ENCODE measurements at places on chromosomes 1 and 21.

GRCh38 chr1:232585486-232585885 lies 44.4 kb downstream of the SIPA1L2 start:
- no peak for DNase-seq

GRCh38 chr1:202815120-202815519 lies 4.4 kb downstream of the PCAT6 start:
- DNase-seq, result no peak

DNA sequence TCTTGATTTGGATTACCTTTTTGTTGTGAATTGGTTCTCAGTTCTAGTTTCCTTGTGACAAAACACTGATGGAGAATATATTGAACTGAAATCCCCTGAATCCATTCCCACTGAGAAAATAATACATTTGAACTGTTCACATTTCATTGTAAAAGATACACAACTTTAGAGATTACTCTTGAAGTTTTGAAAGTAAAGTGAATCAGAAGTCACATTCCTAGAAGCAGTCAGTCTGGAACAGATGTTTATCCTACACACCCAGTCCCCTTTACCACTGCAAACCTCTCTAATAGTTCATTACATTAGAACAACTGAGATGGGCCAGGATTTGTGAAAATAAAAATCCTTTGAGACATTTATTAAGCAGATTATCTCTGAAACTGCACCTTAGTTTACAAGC lies 3.4 kb downstream of the RERE start:
- DNase-seq, result no peak

- DNase-seq, result no peak
Observed at GRCh38 chr1:41448821-41449220, 35.7 kb downstream of the EDN2 start.

DNA sequence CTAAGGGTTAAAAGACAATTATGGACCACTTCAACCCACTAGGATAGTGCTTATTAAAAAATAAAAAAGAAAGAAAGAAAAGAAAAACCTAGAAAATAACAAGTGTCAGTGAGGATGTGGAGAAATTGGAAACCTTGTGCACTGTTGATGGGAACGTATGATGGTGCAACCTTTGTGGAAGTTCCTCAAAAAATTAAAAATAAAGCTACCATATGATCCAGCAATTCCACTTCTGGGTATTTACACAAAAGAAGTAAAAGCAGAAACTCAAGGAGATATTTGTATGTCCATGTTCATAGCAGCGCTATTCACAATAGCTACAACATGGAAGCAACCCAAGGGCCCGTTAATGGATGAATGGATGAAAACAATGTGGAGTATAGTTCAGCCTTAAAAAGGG lies 115.2 kb upstream of the ATP1A1 start:
- no peak for DNase-seq

DNA sequence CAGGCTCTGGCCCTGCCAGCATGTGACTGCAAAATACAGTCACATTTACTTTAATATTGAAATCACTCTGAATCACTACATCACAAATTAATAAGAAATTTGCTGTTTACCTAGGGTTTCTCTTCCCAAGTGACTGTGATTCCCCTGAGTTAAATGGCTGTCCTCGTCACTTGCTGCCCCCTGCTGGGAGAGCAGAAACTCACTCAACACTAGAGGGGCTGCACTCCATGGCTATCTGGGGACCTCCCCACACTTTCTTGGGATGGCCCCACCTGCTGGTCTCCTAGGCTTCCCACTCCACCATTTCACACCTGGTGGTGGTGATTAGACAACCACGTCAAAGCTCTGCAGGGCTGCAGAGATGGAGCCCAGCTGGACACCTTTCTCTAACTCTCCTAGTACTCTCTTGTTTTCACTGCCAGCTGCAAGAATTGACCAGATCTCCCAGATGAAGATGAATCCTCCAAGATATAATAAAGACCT lies 63.4 kb downstream of the CD2 start:
- DNase-seq, result peak; percentile 45

DNA sequence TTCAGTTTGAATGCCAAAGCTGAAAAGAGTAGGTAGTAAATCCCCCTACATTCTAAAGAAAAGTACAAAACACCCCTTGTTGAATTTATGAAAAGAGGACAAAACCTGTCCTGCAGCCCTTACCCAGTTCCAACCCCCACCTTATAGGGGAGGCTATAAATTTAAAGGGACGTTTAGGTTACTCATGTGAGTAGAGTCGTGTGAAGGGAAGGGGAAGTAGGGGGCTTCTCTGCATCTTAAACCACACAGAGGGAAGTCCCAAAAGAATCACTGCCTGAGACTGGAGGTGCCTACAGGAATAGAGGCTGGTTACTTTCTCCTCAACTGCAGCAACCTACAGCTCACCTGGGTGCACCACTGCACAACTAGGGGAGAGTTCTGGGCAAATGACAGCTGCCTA lies 36.7 kb upstream of the KIRREL1 start:
- no peak for DNase-seq

DNA sequence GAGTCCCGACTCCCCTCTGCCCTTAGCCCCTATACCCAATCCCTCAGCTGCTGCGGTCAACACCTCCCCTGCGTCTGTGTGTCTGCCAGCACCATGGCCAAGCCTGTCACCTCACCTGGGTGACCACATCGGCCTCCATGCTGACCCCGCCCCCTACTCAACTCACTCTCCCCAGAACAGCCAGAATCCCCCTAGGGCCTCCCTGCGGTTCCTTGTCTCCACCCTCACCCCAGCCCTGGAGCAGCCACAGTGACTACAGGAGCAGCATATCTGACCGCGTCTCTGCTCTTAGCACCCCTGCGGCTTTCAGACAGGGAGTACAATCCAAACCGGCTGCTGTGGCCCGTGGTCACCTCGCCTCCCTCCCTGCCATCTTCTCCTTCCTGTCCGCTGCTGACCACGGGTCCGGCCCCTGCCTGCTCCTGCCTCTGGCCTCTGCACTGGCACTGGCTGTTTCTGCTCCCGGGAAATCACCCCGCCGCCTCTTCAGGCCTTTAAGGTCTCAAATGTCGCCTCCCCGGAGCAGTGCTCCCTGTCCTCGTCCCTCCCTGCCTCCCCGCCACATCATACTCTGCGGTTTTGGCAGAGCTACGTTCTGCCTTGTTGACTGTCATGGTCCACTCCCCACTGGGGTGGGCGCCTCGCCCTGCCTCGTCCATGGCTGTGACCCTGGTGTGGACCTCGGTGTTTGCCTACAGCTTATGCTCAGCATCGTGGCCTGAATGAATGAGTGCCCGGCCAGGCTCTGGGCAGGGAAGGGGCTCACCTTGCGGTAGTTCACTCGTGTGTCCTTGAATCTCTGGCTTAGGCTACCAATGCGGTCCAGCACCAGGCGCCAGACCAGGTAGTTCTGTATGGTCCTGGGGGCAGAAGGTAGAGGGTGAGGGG lies 11.1 kb downstream of the PRXL2B start:
- DNase-seq, result no peak

DNA sequence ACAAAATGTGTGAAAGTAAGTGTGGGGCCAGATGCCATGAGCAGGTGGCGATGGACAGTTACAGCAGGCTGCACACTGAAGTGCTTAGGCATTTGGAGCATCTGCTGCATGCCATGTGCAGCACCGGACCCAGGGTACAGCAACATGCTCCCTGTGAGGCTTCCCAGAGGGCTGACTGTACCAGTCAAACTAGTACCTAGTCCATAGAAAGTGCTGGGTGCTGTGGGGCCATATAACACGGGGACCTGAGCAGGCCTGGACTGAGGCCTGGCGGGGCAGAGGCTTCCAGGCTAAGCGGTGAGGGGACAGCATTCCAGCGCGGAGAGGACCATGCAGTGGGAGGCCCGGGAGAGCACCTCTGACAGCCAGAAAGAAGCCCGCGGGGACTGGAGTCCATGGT lies 29.9 kb upstream of the PKP1 start:
- DNase-seq, result no peak

DNA sequence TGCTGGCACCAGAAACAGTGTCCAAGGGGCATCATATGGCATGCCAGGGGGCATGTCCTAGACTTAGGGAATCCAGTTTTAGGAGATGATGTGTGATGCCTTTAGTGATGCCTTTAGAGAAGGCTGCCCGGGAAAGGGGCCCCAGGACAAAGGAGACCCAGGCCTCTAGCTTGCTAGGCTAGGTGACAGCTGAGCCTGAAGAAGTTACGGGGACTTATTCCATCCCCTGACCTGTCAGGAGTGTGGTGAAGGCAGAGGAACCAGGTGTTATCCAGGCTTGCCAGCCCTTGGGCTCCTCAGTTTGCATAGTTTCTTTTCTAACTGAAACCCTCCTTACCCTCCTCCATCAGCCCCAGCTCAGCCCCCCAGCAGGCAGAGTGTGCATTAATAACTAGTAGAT lies 269.7 kb upstream of the CSF3R start:
- no peak for DNase-seq

DNA sequence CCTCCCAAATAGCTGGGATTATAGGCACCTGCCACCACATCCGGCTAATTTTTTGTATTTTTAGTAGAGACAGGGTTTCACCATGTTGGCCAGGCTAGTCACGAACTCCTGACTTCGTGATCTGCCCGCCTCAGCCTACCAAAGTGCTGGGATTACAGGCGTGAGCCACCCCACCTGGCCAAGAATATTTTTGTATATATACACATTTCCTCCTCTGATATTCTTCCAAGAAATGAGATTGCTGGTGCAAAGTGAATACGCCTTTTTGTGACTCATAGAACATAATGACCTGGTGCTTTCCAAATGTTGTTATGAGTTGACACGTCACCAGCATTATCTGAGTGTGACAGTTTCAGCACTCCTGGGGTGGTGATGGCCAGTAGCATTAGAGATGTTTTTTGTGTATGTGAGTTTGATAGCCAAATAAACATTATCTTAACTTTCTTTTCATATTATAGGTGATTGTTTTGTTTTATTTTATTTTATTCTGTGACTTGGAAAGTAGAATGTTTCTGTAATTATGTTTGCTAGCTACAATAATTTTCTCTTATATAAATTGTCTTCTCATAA lies 54.9 kb downstream of the KCNK1 start:
- peak; percentile 77 for DNase-seq

GRCh38 chr1:230282157-230282556 lies 144.0 kb downstream of the PGBD5 start:
- no peak for DNase-seq

DNA sequence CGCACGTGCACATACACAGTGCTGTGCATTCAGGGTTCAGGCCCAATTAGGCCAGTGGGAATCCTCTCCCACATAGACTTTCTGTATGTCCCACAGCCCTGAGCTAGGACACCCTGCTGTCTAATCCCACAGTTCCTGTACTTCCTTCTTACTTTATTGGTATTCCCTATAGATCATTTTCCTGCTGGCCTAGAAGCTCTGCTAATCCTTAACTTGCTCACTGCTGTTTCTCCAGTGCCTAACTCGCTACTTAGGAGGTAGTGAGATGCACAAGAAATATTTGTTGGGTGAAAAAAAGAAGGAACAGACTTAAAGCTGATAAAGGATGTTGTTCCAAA lies 34.1 kb upstream of the FHAD1 start:
- DNase-seq, result no peak

GRCh38 chr1:10192263-10192662 lies 18.1 kb upstream of the KIF1B start:
- DNase-seq, result no peak

- no peak for DNase-seq
Observed at GRCh38 chr21:44710294-44710665, 1.1 kb downstream of the TSPEAR start.

GRCh38 chr21:35506771-35507170 lies 457.7 kb upstream of the RUNX1 start:
- no peak for DNase-seq

DNA sequence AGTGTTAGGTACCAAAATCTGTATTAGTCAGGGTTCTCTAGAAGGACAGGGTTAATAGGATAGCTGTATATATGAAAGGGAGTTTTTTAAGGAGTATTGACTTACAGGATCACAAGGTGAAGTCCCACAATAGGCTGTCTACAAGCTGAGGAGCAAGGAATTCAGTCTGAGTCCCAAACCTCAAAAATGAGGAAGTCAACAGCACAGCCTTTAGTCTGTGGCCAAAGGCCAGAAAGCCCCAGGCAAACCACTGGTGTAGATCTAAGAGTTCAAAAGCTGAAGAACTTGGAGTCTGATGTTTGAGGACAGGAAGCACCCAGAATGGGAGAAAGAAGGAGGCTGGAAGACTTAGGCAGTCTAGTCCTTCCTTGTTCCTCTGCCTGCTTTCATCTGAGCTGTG lies 487.5 kb upstream of the CHRM3 start:
- no peak for DNase-seq

DNA sequence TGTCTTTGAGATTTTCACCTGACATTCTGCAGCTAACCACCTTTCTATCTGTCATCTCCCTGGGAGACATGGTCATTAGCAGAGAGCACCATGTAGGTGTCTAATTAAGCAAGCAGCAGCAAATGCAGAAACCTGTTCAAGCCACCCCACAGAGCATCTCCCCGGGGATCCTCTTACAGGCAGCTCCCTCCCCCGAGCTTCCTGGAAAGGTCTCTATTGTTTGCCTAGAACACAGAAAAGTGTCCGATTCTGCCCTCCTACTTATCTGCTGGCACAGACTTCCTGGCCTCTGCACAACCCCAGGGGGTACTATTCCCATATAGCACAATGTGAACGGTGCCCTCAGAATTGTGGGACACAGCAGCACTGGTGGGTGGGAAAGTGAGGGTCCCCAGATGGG lies 46.1 kb downstream of the PLEKHA6 start:
- no peak for DNase-seq

DNA sequence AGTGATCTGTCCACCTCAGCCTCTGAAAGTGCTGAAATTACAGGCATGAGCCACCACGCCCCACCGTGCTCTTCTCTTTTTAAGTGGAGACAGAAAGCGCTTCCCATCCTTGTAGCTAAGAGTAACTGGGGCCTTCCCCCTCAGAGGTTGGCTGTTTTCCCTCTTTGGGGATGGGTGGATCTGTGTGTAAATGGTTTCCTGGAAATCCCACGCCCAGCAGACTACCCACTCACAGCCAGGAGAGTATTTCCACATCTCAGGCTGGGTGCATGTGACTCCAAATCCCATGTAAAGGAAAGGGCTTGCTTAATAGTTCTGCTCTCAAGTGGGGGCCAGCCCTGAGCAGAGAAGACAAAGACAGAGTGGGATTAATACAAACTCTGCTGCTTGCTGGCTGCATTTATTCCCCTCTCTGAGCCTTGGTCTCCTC lies 19.6 kb upstream of the TCEA3 start:
- no peak for DNase-seq

- no peak for DNase-seq
Observed at GRCh38 chr1:161940866-161941591, 82.6 kb downstream of the OLFML2B start.

DNA sequence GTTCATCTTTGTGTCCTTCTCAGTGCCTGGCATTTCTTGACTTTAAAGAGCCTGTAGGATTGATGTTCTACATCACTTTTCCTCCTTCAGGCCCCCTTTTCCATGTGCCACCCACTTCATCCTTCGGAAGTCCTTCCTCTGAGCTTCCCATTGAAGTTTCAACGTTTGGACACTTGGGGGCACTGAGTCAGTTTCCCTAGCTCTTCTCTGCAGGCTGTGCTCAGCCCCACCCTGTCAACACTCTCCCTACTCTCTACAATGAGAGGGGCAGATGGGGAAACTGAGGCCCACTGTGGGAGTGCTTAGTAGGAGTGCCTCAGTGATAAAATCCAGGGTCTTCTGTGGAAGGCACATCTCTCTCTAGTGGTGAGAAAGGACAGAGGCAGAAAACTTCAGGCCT lies 11.9 kb downstream of the KCNJ10 start:
- no peak for DNase-seq

- DNase-seq, result no peak
Observed at GRCh38 chr1:10682449-10683309, 113.8 kb downstream of the CASZ1 start.

- DNase-seq, result peak; percentile 44
Observed at GRCh38 chr1:147669469-147670318, 630 bp downstream of the ACP6 start.

- peak; percentile 22 for DNase-seq
Observed at GRCh38 chr1:35660581-35661473, 19.5 kb upstream of the PSMB2 start.

- no peak for DNase-seq
Observed at GRCh38 chr1:112304612-112305011, 91.4 kb upstream of the CTTNBP2NL start.
